Lower leg skin (tissue), 4 donors: ENCODE measurements at places on chromosomes 7 and 10.

- DNase-seq, result peak; percentile 81
Measured at GRCh38 chr7:117836-118614, 74.3 kb upstream of the FAM20C start.

DNA sequence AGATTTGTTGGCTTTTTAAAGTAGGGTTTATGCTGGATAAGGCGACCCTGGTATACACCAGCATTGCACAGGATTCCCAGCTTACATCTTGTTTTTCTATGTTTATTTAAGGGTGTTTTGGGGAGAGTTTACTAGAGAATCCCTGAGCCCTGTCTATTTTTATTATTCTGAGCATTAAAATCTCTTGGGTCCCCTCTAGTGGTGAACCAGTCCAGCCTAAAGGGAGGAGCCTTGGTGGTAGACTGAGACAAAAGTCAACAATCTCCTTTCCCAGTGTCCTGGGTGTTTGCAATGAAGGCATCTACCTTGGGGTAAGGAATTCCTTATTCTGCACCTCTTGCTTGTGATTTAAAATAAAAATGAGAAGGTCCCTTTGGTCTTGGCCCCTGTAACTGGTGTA, 38.2 kb downstream of the ANTXRL start:
- DNase-seq, result no peak

DNA sequence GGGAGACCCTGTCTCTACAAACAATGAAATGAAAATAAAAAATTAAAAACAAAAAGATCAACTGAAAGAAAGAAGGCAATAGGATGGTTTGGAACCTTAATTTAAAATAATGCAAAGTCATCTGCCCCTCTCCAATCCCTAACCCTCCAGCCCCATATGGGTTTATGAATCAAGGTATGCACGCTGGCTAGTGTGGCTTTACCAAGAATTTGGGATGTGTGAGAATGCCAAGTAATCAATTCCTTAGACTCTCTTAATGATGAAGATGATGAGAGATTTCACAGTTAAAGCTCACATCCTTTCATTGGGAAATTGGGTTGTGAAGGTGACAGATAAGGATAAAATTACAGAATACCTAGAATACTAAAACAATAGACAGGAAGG, 147.1 kb upstream of the AOAH start:
- DNase-seq, result no peak

DNA sequence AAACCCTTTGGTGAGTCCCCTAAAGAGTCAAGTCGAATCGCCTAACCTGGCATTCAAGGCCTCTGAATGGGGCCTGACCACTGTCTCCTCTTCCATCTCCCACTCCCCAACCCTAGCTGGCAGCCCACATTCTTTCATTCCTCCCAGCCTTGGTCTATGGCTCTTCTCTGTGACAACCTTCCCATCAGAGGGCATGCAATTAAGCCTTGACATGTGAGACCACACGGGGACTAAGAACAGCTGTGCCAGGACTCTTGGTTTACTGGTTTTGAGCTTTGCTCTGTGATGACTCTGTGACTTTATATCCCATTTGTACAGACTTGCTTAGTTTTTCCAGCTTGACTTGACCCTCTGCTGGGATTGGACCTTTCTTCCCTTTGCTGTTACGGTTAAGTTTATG, 116.6 kb downstream of the BUB3 start:
- no peak for DNase-seq

DNA sequence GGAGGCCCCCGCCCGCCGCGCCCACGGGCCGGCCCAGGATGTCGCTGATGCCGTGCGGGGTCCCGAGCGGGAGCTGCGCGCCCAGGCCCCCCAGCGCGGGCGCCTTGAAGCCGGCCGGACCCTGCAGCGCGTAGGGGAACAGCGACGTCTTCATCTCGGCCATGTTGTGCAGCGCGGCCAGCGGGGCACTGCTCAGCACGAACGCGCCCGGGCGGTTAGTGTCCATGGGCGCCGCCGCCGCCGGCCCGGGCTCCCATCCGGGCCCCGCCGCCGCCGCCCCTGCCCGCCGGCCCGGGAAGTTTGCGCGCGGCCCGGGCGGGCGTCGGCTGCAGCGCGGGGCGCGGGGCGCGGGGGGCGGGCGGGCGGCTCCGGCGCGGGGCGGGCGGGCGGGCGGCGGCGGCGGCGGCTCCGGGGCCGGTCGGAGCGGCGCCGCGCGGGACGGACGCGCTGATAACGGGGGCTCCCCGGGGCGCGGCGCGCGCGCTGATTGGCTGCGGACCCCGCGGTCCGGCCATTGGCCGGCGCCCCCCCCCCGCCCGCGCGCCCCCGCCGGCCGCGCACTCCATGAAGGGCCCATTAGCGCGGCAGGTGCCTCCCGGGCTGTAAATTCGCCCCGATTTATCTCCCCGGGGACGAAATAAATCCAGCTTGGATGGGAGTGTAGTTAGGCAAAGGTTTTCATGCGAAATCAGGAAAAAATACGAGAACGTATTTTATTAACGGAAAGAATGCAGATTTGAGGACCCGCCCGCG, at the start of gene NKX6-2:
Gene NKX6-2, minus strand, starts transcription at position 425 of the 753 bp plus-strand sequence. Its CDS starts 199 bp downstream, at position 226.
- DNase-seq, result no peak

- peak; percentile 74 for DNase-seq
Measured at GRCh38 chr7:44287488-44288380, 37.7 kb downstream of the CAMK2B start.

- DNase-seq, result no peak
Measured at GRCh38 chr10:43039624-43040481, 37.0 kb upstream of the RET start.

DNA sequence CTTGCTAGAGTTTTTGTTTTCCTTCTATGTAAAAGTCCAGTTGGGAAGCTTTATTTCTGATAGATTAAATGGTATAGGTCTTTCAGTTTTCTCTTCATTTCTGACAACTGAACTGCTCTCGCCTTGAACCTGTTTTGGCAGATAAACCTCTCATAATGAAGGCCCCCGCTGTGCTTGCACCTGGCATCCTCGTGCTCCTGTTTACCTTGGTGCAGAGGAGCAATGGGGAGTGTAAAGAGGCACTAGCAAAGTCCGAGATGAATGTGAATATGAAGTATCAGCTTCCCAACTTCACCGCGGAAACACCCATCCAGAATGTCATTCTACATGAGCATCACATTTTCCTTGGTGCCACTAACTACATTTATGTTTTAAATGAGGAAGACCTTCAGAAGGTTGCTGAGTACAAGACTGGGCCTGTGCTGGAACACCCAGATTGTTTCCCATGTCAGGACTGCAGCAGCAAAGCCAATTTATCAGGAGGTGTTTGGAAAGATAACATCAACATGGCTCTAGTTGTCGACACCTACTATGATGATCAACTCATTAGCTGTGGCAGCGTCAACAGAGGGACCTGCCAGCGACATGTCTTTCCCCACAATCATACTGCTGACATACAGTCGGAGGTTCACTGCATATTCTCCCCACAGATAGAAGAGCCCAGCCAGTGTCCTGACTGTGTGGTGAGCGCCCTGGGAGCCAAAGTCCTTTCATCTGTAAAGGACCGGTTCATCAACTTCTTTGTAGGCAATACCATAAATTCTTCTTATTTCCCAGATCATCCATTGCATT, 27.1 kb downstream of the MET start:
- no peak for DNase-seq

DNA sequence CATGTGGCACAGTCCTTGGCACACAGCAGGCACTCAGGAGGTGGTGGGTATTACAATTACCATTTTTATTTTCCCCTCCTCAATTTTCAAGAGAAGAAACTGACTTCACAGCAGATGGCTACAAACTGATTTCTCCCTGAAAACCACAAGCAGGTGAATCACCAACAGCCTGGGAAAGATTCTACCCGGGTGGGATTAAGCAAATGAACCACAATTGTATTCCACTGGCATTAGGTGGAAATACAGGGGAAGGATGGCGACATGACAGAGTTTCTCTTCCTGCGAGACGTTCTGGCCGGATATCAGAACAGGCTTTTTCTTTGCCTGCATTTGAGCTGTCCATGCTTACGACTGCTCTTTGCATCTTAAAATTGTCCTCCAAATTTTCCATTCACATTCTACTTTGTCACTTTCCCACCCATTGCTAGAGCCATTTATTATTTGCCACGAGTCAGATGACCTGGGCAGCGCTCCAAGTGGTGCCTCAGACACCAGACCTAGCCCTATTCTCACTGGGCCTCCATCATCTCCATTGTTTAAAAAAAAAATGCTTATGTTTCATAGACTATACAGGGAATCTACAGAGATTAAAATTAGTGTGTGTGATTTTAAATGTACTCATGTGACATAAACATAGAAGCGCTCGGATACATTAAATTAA, 4.6 kb downstream of the DENND11 start:
- no peak for DNase-seq

DNA sequence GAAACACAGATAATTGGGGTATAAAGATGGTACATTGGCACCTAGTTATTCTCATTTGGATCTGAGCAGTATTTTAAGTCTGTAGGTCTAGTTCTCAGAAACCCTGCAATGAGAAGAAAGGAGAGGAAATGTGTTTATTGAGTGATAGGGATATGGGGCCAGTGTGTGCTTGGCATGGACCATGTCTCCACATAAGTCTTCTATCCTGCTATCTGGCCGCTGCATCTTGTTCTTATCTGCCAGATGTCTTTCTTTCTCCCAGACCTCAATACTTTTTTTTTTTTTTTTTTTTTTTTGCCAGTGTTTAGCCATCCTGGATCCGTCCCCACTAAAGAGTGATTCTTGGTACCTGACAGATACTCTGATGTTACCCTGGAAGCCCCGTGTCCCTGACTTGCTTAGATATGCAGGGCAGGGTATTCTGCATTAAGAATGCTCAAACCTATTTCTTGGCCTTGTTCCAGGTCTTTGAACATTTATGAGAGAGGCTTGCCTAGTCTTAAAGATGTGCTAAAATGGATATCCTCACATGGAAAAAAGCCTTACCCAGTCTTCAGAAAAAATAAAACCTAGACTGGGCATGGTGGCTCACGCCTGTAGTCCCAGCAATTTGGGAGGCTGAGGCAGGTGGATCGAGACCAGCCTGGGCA, 10.0 kb downstream of the MTURN start:
- no peak for DNase-seq

DNA sequence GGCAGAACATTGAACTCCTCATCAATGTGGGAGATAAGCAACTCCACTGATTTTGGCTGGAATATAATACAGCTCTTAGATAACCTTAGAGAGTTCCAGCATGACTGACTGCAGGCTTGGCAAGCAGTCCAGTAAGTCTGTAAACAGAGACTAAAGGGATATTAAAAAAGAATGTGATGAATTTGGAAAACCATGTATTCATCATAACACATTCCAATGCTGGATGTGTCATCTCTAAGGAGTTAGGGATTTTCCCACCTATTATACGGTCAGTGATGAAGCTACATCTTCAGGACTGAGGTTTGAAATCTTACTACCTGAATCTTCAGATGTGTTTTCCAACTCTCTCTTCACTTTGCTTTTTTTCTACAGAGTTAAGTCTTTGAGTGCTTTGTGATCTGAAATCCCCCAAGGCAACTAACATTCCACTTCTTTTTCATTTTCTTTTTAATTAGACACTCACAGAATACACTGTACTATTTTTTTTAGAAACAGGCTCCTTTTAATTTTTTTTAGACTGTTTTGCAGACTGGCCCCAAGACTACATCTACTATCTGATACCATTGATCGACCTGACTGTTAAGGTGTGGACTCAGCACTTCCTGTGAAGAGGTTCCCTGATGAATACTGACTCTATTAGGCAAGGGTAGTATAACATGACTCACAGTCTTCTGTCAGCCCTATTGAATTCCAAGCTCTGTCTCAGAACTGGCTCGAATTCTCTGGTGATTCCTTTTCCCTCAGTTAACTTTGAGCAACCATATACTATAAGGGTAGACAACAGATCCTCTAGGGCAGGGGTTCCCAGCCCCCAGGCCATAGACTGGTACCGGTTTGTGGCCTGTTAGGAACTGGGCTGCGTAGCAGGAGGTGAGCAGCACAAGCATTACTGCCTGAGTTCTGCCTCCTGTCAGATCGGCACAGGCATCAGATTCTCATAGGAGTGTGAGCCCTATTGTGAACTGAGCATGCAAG, 678.2 kb downstream of the GRM8 start:
- DNase-seq, result no peak
